ENCODE measurements at places on chromosomes 1 and 21.
A peak's percentile ranks its signal among the peaks of the same experiment; 100 is the strongest.

- DNase-seq, result no peak
Measured at GRCh38 chr1:182786995-182787324, 2.6 kb upstream of the NPL start.

DNA sequence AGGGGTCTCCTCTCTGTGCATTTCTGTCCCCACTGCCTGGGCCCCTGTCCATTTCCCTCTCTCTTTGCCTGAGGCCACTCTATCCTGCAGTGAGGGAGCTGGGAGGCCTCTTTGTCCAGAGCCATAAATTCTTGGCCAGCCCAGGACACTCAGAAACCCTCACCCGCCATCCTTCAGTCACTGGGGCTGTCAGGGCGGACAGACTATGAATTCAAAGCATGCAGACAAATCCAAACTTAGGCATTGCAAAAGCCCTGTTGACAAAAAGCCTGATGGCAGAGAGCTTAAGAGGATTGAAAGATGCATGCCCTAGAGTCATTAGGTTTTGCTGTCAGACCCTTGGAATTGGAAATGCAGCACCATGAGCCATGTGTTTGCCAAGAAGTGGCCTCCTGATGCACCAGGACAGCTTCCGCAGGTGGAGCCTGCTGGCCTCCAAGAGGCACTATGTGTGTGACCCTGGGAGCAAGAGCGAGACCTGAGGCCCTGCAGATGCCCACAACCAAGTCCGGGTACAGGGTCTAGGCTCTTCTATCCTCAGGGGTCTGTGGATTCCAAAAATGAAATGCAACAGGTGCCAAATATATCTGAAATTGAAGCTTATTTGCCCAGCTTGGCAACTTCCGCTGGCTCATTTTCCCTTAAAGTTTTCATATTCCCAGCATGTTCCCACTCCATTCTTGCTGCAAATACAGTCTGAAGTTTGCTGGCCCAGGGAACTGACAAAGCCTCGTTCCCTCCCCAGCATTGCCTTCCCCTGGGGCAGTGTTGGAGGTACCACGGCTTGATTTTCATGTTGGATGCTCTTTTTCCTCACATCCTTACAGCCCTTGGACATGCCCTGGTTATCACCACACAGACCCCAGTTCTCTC, 177.9 kb downstream of the PGBD5 start:
- DNase-seq, result no peak

DNA sequence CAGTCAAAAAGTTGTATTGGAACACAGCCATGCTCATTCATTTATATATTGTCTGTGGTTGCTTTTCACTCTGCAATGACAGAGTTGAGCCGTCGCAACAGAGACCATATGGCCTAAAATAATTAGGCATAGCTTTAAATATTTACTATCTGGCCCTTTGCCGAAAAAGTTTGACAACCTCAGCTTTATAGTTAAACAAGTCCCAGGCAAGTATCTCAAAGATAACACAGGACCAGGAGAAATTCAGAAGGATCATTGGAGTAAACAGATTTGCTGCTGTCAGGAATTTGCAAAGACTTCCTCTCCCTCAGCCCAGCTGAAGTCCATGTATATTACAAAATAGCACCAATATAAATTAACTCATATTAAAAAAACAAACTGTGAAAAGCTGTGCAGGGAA, 34.4 kb downstream of the NID1 start:
- no peak for DNase-seq

DNA sequence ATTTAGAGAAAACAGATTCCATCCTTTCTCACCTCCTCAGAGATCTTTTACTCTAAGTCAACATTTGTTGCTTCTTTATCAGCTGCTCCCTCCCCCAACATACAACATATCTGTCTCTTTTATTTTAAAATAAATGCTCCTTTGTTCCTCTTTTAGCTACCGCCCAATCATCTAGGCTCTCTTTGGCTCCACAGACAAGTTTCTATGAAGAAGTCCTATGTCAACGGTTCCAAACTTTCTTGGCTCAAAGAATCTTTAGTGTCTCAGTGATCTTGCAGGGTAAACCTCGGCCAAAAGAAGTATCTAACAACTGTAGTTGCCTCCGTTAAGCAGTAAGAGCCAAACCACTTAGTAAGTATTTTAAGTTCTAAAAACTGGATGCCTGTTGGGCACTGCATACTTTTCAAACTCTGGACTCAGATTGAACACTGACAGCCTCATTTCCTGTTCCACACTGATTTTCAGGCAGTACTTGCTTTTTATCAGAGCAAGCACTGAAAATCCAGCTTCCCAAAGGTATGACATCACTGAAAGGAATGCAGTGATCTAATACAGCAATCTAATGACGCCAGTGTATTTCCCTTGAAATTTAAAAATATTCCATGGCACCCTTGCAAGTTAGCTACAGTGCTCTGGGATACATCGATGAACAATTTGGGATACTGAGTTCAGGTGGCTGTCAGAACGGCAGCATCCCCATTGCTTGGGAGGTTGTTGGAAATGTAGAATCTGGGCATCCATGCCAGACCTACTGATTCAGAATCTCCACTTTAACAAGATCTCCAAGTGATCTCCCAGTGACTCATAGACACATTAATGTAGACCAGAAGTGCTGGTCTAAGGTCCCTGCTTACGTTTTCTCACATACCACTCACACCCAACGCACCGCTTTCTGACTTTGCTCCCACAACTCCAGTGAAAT, 26.8 kb downstream of the EGLN1 start:
- peak; percentile 75 for DNase-seq

- no peak for DNase-seq
Measured at GRCh38 chr1:150804671-150805070, 3.4 kb downstream of the CTSK start.

GRCh38 chr21:27614231-27614630, 647.3 kb upstream of the ADAMTS5 start:
- DNase-seq, result no peak

DNA sequence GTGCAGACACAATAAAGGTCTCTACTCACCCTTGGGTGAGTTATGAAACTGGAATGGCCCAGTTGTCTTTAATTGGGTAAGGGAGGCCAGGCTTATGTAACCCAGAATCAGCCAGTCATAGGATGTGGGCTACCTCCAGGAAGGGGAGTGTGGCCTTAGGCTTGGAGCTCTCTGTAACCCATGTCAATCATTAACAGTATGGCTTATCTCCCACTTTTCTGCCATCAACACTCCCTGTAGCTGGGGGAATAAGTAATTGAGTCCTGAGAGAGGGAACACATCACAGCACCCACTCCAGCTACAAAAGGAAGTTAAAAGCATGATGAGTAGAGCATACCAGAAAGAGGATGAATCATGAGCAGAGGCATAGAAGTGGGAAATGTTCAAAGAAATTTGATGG, 327.0 kb upstream of the DUSP10 start:
- no peak for DNase-seq

DNA sequence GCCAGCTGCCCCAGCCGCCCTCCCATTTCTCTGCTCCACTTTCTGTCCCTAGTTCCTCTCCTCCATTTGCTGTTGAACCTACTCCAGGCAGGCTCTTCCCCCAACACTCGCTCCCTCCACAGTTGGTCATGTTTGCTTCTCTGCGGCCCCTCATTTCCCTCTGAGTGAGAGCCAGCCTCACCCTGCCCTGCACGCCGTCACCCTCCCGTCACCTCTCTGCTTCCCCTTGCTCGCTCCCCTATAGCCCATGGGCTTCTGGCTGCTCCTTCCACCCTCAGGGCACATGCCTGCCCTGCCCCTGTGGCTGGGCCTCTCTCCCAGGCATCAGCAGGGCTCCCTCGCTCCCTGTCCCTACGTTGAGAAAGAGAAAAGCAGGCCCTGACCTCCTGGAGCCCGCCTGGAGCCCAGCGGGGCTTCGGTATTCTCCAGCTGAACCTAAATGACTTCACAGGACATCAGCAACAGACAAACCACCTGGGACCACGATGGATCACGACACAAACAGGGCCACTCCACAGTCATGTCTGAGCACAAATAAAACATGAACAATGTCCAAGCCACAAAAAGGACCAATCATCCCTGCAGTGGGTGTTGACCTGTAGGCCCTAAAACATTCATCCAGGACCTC, 13.3 kb upstream of the THEMIS2 start:
- no peak for DNase-seq

GRCh38 chr1:16048573-16049189, 5.1 kb downstream of the CLCNKB start:
- peak; percentile 50 for DNase-seq

- DNase-seq, result no peak
Measured at GRCh38 chr1:167426716-167427115, 91.6 kb downstream of the CD247 start.

- no peak for DNase-seq
Measured at GRCh38 chr1:51756290-51756689, 122.2 kb downstream of the NRDC start.

DNA sequence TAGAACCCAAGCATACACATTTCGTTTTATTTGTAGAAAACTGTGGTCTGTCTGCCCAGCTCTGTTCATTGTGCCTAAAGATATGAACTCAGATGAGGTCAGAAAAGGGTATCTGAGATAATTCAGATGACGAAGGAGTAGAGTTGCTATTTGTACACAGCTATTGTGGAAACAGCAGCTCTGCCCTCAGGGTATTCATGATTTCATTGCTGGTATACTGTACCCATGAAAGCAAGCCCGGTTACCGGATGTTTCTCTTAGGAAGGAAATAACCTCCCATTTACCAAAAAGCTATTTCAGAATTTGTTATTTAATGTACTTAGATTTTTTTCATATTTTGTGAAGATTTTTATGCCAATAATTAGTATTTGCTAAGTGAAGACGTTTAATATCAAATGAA, 37.8 kb downstream of the SMAP2 start:
- no peak for DNase-seq

- DNase-seq, result no peak
Measured at GRCh38 chr21:36539434-36540150, 59.7 kb upstream of the CLDN14 start.

DNA sequence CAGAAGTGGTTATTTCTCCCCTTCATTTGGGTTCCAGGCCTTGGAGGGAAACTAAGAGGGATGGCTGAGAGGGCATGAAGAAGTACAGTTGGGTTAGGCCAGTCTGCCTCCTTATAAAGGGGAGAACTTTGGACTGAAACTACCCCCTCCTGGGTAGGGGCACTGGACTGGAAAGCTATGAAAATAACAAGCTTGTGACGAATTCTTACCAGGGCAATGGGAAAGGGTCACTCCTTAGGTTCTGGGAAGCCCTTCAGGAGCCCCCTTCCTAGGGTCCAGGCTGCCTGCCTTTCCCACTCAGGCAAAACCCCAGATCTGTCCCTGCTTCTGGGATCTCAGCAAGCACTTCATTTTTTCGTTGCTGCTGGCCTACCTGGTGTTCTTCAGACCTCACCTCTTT, 9.8 kb upstream of the P3R3URF start:
- no peak for DNase-seq

DNA sequence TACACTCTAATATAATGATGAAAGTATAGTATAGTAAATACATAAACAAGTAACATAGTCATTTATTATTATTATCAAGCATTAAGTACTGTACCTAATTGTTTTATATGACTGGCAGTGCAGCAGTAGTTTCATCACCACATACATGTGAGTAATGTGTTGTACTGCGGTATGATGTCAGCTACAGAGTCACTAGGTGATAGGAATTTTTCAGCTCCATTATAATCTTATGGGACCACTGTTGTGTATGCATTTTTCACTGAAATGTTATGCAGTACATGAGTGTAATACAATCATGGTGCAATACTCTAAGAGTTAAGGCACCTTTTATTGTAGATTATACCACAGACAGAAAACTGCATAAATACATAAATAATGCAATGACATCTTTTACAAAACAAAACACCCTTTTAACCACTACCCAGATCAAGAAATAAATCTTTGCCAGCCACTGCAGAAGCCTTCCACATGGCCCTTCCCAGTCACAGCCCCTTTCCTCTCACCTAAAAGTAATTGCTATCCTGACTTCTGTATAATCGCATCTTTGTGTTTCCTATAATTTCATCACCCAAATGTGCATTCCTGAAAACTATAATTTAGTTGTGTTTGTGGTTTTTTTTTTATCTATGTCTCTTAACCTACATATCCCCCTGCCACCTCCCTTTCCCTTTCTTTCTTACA, 16.3 kb downstream of the ABCD3 start:
- DNase-seq, result no peak

GRCh38 chr1:175162955-175163354, 29.6 kb downstream of the KIAA0040 start:
- no peak for DNase-seq

GRCh38 chr1:224333309-224333926, 3.4 kb upstream of the NVL start:
- DNase-seq, result peak; percentile 62

DNA sequence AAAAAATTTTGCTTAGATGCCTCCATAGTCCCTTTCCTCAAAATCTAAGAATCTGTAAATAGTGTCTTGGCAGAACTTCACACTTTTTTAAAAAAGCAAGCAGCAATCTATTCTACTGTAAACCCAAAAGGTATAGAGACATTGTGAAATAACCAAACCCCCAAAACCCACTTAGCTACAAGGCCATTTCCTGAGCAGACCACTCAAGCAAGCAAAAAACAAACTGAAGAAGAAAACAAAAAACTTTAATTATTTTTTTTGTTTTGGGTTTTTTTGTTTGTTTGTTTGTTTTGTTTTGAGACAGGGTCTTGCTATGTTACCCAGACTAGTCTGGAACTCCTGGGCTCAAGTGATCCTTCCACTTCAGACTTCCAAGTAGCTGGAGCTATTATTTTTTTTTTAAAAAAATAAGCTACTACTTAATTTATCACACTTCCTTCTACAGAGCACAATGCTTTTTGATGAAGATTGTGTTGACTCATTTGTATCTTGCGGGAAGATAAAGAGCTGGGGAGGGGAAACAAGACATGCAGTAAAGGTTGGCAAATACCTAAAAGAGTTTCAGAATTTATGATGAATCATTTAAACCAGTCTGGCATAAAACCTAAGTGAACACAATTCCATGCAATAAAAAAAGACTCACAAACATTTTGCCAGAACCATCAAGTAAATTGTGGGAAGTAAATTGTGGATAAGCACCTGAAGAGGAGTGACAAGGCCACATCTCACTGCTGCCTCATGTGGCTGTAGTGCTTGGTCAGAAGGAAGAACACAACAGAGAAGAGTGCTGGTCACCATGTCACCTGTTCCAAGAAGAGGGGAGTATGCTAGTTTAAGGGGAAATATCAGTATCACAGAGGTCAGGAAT, 2.7 kb upstream of the PTPN22 start:
- DNase-seq, result no peak
